Left colon (tissue), 2 donors: ENCODE measurements at places on chromosomes 2 and 18. TPM values are rescaled to one million over a fixed set of nuclear protein-coding genes. Genes with fewer than 3 reads are reported as not detected.

DNA sequence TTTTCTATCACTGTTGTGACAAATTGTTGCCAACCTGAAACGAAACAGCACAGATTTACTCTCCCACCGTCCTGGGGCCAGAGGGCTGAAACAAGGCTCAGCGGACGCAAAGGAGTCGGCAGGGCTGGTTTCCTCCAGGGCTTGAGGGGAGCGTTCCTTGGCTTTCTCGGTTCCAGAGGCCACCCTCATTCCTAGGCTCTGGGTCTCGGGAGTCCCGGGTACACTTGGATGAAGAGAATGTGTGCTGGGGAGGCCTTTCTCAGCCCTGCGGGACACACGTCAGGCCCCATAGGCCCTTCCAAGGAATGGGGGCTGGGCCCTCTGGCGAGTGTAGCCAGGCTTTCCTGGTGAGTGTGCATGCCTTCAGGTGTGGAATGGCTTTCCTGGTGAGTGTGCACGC is 287.3 kb upstream of the HS6ST1 start:
- DNase-seq, result peak; percentile 16

SLC40A1 gene
- 245 TPM for total RNA-seq

DNA sequence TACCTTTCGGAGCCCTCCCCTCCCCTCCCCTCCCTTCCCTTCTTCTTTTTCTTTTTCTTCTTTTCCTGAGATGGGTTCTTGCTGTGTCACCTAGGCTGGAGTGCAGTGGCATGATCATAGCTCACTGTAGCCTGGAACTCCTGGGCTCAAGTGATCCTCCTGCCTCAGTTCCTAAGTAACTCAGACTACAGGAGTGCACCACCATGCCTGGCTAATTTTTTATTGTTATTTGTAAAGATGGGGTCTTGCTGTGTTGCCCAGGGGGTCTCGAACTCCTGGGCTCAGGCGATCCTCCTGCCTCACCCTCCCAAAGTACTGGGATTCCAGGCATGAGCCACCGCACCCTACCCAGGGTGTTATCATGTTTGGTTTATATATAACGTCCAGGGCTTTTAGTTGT is 66.7 kb downstream of the ASB1 start:
- no peak for DNase-seq

DNA sequence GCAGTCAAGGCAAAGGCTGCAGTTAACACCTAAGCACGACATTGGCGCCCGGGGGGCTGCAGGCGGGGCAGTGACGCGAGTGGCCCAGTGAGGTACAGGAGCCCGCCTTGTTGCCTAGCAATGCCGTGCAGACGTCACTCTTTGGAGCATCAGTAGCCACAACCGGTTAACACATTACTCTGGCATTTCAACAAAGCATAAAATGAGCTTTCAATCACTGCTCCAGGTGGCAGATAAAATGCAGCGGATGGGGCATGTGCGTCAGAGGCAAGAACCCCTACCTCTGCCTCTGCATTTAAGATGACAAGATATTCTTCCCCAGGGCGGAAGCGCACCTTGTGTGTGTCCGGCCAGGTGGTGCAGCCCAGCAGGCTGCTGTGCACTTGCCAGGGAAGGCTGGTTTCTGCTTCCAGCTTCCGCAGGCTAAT is 139.4 kb downstream of the MTCL1 start:
- DNase-seq, result no peak
